ENCODE measurements at places on chromosomes 5 and 9. TPM values are rescaled to one million over a fixed set of nuclear protein-coding genes. Genes with fewer than 3 reads are reported as not detected.

DNA sequence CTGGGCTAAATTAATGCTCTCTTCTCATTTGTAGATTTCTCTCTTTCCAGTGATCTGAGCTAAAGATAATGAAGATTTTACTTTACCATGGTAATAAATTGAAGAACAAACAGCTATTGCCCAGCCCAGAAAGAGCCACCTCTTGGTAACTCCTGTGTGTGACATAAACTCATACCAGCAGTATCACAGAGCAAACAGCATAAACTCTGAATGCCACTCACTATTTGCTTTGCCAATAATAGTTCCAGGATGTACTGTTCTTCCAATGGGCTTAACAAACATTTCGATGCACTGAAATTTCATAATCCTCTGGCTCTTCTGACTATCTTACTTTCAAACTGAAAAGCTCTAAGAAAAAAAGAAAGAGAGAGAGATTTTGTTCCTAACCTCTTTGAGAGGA, 69.8 kb upstream of the RASEF start:
- DNase-seq, result no peak

SPOCK1 gene
- total RNA-seq, result 13.5 TPM

FXN gene
- 5.6 TPM for total RNA-seq

ELOVL7 gene
- total RNA-seq, result 75.5 TPM

DNA sequence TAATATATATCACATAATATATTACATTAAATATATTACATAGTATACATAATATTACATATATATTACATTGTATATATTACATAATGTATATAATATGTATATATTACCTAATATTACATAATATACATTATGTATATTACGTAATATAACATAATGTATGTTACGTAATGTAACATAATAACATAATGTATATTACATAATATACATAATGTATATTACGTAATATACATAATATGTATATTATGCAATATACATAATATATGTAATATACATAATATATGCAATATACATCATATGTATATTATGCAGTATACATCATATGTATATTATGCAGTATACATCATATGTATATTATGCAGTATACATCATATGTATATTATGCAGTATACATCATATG, 19.1 kb downstream of the CYLC2 start:
- no peak for DNase-seq

SLC22A4 gene
- total RNA-seq, result 0.27 TPM

DNA sequence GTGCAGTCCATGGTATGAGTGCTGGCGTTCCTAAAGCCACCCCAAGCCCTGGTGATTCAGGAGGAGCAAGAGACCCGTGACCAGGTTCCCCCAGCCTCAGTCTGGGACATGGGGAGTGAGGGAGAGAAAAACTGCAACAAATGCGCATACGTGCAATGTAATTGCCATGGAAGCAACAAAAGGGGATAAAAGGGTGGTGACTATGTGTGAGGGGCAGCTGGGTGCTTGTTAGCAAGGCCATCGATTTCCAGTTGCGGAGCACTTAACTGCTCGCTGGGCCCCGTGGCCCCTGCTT, 709 bp upstream of the SH3PXD2B start:
- DNase-seq, result no peak

PPIC gene
- total RNA-seq, result 11.3 TPM

DNA sequence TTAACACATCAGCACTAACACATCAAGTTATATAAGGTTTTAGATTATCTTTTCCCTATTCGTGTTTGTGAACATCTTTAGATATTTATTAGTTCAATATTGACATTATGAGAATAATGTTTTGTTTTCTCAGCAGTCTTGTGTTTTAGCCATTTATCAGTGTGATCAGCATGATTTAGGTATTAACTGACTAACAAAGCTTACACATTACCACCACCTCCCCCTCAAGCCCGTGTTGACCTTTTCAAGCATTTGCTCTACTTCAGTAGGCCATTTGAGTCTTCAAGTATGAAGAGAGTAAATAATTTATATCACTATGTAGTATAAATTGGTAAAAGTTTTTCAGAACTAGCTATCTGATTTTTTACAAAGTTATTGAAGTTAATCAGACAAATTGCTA, 6.9 kb downstream of the PBX3 start:
- DNase-seq, result no peak

SNCAIP gene
- total RNA-seq, result 0.88 TPM

GRCh38 chr9:130359819-130360218, 84.9 kb upstream of the ASS1 start:
- DNase-seq, result no peak

DNA sequence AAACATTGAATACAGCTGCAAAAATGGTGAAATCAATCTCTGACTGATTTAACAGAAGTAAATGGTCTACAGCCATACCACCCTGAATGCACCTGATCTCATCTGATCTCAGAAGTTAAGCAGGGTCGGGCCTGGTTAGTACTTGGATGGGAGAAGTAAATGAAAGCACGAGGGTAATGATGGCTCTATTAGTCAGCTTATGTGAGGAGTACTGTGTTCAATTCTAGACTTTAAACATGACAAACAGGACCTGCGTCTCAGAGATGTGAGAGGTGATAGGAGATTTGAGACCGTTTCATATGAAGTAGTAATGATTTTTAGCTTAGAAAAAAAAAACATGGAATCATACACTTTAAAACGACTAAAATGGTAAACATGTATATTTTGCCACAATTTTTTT, 77.1 kb upstream of the SUSD1 start:
- no peak for DNase-seq

DNA sequence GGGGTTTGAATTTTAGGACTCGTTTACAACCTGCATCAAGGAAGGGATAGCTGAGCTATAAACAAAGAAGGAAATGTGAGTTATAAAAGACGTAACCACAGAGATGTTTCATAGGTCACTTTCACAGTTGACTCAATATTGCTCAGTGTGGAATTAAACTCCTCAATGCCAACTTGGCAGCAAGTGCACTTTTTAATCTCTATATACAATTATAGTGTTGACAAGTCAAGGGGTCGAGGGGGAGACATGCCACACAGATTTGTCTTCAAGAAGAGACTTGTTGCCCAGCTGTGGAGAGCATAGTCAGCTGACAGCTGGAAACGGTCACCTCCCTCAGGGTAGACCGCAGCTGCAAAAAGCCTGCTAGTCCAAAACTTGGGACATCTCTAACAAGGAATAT, 163.4 kb upstream of the DMAC1 start:
- no peak for DNase-seq

- peak; percentile 87 for DNase-seq
Measured at GRCh38 chr5:78295035-78295961, 800 bp upstream of the AP3B1 start.

SLC34A3 gene
- total RNA-seq, result not detected

DNA sequence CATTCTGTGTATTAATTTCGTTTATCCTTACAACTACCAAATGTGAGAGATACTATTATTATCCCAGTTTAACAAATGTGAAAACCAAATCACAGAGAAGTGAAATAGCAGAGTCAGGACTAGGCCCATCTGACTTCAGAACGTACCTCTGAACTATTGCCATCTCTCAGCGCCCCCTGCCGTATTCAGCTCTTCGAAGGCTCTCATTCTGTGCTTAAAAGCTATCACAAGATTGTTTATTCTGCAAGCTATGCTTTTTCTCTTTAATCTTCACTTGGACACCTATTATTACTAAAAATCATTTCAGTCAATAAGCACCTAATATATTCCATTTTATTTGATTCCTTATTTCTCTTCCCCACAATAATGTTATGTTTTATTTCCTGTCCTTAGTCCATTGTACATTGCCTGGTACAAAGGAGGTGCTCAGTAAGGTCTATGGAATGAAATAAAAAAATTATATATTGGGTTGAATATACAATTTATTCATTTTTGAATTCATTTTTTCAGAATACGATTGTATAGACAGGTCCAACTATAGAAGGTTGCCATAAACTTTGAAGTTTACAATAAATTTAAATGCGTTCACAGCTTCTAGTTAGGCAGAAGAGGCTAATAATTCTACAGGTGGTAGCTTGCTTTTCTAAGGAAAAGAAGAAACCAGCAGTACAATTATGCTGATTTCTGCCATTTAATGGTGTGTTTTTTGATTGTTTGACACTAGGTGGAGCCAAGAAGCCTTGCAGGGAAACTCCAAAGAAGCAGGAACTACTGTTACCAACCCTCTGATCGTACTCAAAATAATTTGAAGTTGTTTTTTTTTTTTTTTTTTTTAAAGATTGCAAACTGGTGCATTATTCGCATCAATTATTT, 202.2 kb upstream of the DMRTA1 start:
- no peak for DNase-seq

GRCh38 chr5:173829826-173830225, 58.3 kb upstream of the CPEB4 start:
- DNase-seq, result no peak

DNA sequence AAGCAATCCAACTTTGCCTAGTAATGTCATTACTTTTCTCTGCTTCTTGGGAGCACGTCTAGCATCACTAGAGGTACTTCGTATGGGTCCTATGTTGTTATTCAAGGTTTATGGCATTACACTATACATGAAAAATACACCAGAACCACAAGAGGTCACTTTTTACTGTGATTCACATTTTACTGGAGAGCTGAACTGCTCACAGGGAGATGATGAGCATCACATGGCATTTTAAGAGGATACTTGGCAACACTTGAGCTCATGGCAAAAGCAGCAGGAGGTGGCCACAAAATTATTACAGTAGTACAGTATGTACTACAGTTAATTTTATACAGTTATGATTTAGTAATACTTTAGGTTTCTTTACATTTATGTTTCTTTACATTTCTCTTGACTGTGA, 223.4 kb downstream of the PARP8 start:
- no peak for DNase-seq

WNK2 gene
- total RNA-seq, result 46.8 TPM

CCDC183 gene
- total RNA-seq, result 9.1 TPM

- DNase-seq, result no peak
Measured at GRCh38 chr5:123014689-123015088, 21.8 kb downstream of the PPIC start.

GRCh38 chr5:17951392-17952169, 317.3 kb downstream of the TAF11L14 start:
- DNase-seq, result no peak

- no peak for DNase-seq
Measured at GRCh38 chr5:172421020-172421419, 33.3 kb downstream of the SH3PXD2B start.

- DNase-seq, result no peak
Measured at GRCh38 chr9:19512103-19512832, 103.5 kb downstream of the ACER2 start.

PCDHA7 gene
- 0.20 TPM for total RNA-seq

- DNase-seq, result no peak
Measured at GRCh38 chr9:130854092-130854491, 19.0 kb downstream of the ABL1 start.

DNA sequence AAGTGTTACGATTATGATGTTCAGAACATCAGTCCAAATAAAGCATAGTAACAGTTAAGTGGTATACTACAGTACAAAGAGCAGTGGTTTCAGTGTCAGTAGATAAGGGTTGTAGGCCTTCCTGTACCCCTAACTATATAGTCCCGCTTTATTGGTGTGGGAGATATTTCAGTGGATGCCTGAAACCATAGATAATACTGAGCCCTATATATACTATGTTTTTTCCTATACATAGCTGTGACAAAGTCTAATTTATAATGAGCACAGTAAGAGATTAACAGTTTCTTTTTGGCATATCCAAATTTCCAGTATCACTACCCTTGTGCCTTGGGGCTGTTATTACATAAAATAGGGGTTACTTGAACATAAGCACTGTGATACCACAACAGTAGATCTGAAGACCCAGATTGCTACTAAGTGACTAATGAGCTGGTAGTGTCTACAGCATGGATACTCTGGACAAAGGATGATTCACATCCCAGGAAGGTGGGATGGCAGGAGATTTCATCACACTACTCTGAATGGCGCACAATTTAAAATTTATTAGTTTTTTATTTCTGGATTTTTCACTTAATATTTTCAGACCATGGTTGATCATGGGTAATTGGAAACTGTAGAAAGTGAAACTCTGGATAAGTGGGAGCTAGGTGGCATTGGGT, 119.3 kb downstream of the RPS23 start:
- DNase-seq, result no peak

DNA sequence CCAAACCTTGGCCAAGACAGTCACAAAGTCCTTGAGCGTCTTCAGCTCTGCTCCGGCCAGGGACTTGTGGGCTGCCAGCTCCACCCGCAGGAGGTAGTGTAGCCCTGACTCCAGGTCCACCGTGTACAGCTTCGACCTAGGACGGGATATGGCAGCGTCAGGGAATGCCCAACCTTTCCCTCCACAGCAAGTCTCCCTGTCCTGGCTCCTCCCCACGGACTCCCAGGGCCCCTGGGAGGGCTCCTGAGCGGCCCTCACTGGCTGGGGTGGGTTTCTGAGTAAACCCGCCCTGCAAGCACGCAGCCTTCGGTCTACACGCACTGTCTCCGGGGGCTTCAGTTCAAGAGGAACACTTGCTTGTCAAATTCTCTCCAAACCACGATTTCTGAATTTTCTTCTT, 13.7 kb upstream of the LHX3 start:
- no peak for DNase-seq

GRCh38 chr9:125151730-125152129, 8.4 kb upstream of the SCAI start:
- no peak for DNase-seq

DNA sequence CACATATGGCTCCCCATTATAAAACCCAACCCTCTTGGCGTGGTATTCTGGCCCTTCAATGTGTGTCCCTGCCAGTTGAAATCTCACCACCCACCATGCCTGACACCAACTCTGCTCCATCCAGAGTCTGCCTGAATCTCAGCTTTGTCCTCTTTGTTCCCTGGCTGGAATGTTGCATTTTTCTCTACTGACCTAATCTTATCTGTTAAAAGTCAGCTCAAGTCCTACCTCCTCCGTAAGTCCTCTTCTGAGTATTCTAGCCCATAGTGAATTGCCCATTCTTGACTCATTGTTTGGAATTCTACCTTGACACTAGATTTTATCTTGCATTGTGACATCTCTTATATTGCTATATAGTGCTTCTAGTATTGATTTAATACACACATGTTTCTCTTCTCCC, 207.1 kb upstream of the VLDLR start:
- no peak for DNase-seq

ADGRV1 gene
- total RNA-seq, result 1.2 TPM

GRCh38 chr5:16726538-16726946, 109.7 kb upstream of the RETREG1 start:
- DNase-seq, result peak; percentile 52

CTXN3 gene
- not detected for total RNA-seq

GRCh38 chr5:59458966-59459729, 434.4 kb downstream of the PDE4D start:
- DNase-seq, result no peak

DNA sequence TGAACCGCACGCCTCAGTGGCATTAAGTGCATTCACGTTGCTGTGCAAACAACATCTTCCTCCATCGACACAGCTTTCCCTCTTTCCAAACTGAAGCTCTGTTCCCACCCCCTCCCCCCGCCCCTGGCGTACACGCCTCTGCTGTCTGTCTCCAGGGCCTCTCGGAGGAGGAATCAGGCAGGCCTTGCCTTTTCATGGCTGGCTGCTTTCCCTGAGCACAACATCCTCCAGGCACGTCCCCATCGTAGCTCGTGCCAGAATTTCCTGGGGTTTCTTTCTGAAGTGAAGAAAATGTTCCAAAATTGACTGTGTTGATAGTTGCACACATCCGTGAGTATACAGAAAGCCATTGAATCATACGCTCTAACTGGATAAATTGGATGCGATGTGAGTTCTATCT, 22.3 kb upstream of the TMEM250 start:
- no peak for DNase-seq

CFAP157 gene
- total RNA-seq, result not detected

OMD gene
- 2.3 TPM for total RNA-seq

SPINK4 gene
- not detected for total RNA-seq
